Activated T-cell treated with anti-CD3 and anti-CD28 coated beads for 1 hour (primary cell): ENCODE measurements at places on chromosomes 12 and 14.

DNA sequence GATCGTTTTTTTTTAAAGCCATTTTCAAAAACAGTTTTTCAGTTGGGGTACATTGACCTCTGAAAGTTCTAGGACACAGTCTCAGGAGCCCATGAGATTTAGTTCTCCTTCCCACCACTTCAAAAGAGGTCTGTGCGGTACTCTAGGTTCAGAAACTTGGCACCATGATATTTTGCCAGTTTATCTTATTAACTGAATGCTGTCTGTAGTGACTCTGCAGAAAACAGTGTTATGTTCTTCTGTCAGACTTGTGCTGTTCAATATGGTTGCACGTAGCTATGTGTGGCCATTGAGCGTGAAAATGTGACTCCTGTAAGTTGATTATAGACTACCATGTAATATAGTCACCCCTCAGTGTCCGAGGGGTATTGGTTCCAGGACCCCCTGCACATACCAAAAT lies 35.9 kb downstream of the CRADD start:
- no peak for DNase-seq

DNA sequence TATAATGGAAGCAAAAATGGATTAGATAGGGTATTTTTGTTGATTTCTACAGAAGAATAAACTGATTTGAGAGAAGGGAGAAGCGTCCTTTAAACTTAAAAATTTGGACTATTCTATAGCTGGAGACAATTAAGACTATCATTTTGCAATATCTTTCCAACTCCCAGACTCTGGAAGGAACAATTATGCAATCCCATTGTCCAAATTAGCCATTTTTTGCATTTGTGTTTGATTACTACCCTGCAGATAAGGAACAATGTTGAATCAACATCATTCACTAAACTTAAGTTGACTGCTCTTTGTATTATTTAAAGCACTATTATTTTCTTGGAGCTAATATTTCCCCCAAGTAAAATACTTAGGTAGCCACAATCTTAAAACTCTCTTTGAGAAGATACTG lies 34.8 kb upstream of the SELPLG start:
- no peak for DNase-seq

GRCh38 chr12:82675246-82675645 lies 11.5 kb upstream of the TMTC2 start:
- no peak for DNase-seq

DNA sequence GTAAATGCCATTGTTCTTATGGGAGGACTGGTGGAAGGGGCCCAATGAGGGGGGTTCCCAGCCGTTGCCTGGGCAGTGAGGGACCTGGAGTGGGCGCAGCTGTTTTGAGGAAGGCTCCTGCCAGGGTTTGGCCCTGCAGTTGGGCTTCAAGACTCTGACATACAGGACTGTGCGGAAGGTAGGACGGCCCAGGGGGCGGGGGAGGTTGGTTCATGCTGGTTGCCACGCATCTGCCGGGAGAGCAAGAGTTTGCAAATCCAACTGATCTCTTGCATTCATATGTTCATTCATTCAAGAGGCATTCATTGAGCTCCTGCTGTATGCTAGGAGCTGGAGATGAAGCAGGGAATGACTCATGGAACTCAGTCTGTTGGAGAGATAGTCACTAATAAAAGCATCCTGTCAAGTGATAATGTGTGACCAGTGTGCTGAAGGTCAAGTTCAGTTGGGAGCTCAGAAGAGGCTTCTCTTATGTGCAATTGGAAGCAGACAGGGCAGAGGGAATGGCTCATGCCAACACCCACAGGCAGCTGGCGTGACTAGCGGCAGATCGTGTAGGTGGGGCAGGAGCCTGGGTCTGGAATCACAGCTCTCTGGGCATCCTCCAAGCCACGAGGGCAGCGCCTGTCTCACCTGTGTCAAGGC lies 7.8 kb downstream of the SH2B3 start:
- no peak for DNase-seq

DNA sequence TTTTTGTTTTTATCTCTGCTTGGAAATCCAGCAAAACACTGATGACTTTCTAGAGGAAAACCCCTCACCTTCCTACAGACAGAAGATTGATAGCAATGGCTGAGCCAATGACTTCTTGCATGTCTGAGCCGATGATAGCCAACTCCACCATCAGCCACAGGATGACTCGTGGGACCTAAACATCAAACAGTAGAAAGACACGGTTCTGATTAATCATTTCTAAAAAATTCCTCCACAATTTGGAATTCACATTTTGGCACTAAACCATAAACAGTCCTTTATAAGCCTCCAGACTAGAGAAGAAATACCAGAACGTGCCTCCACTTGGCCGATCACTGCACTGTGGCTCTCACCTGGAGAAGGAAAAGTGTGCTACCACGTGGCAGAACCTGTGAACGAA lies 25.9 kb downstream of the SLC11A2 start:
- no peak for DNase-seq

DNA sequence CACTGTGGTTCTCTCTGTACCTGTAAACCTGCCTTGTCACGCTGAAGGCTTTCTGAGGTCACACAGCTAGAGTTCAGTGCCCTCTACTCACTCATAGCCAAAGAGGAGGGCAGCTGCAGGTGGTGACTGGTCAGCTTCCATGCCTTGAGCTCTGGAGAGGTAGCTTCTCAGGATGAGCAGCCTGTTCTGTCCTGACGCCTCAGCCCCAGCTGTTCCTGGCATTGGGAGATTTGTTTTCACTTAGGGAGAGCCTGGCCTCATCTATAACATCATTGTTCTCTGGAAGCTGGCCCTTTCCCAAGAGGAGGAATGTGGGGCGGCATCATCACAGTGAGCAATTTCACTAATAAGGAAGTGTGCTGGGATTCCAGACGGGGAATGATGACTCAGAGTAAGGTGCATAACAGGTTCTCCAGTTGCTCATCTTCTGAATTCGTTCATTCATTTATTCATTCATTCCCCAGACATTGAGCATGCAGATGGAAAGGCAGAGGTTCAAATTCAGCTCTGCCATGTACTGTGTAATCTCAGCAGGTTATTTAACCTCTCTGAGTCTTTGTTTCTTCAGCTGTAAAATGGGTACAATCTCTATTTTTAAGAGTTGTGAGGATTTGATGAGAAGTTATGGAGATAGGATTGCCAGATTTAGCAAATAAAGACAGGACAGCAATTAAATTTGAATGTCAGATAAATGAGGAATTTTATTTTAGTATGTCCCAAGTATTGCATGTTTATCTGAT lies 255.8 kb upstream of the CRY1 start:
- no peak for DNase-seq

DNA sequence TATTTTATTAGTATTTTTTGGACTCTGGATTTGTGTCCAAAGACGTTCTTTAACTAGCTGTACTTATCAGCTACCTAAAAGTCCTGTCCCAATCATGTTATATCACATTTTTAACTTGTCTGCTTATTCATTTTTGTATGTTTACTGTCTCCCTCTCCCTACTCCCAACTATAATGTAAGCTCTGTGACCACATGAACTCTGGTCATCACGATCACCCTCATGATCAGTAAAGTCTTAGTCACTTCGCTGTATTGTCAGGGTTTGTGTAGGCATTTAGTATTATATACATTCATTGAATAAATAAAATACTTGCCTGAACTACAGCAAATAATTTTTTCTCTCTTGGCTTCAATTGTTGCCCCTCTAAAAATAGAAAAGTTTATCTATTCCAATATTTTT lies 211.0 kb downstream of the PIK3C2G start:
- DNase-seq, result no peak

DNA sequence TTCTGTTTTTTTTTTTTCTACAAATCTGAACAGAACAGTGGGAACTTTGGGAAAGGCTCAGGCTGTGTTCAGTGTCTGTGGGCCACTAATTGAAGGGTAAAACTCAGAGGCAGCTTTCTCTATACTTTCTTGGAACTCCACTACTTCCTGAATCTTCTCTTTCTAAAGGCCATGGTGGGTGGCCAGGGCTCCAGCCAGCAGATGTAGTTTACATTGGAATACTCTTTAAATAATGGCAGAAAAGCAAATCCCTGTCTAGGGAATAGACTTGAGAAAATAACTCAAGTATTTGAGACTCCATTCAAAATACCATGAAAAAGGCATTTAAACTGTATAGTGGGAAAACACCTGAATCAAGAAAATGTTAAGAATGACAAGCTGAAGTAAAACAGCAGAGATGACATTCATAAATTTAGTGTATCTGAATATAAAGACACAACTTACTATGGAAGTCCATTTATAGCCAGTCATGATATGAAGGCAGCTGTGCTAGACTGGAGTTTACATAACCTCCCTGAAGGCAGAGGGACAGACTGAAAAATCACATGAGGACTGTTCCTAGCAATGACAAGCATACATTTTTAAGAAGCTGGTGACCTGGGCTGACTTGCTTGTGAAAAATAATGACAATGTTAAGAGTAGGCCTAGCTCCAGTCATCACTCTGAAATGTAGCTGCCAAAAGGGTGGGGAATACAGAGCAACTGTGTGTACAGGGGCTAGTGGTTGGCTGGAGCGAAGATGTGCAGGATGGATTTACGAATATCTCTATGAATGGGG lies 168.6 kb downstream of the STXBP6 start:
- DNase-seq, result no peak

- DNase-seq, result no peak
These were observed 322.4 kb downstream of the PDZRN4 start for GRCh38 chr12:41510470-41510869.

GRCh38 chr12:4539167-4539870 lies 629 bp downstream of the RAD51AP1 start:
- DNase-seq, result no peak

GRCh38 chr12:64667793-64668192 lies 57.5 kb downstream of the RASSF3 start:
- DNase-seq, result no peak

DNA sequence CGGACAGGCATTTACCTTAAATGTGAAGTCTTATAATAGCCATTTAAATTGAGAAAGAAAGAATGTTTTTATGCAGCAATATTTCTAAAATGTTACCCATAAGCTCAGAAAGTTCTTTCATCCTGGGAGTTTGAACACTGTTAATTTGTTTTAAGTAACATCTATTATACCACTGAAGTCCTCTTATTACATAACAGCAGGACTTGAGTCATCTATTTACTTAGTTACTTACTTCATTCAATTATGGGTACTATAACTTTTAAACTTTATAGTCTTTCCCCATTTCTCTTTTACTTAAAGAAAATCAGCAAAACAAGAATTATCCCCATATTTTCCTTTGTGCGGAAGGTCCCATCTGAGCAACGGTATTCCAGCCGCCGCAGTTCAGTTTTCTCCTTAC lies 473.1 kb downstream of the ETNK1 start:
- DNase-seq, result no peak

DNA sequence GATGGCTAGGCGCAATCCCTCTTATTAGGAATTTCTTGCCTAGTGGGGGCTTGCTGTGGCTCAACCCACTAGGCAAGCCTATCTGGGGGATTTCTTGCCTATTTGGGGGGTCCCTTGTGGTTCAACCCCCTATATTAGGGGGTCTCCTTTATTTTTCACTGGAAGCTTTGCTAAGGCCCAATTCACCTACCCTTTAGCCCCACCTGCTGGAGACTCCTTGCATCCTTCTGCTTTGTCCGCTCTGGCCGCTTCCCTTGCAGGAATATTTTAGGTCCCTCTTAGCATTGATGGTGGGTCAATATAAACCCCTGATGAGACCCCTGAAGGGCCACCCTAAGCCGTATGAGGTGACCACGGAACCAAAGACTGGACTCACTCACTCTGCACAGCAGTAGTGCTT lies 1552.1 kb downstream of the AACS start:
- no peak for DNase-seq

DNA sequence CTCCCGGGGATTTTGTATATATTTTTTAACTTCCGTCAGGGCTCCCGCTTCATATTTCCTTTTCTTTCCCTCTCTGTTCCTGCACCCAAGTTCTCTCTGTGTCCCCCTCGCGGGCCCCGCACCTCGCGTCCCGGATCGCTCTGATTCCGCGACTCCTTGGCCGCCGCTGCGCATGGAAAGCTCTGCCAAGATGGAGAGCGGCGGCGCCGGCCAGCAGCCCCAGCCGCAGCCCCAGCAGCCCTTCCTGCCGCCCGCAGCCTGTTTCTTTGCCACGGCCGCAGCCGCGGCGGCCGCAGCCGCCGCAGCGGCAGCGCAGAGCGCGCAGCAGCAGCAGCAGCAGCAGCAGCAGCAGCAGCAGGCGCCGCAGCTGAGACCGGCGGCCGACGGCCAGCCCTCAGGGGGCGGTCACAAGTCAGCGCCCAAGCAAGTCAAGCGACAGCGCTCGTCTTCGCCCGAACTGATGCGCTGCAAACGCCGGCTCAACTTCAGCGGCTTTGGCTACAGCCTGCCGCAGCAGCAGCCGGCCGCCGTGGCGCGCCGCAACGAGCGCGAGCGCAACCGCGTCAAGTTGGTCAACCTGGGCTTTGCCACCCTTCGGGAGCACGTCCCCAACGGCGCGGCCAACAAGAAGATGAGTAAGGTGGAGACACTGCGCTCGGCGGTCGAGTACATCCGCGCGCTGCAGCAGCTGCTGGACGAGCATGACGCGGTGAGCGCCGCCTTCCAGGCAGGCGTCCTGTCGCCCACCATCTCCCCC lies 777 bp downstream of the ASCL1 start:
- DNase-seq, result no peak

- no peak for DNase-seq
These were observed 14.6 kb downstream of the ACTN1 start for GRCh38 chr14:68964300-68965093.

DNA sequence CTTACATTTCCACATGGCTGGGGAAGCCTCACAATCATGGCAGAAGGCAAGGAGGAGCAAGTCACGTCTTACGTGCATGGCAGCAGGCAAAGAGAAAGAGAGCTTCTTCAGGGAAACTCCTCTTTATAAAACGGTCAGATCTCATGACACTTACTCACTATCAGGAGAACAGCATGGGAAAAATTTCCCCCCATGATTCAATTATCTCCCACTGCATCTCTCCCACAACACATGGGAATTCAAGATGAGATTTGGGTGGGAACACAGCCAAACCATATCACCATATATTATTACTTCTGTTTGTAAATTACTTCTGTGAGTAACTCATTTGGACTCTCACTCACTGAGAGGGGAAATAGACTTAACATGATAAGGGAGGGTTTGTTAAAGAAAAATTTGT lies 1496.8 kb upstream of the TMEM132C start:
- DNase-seq, result no peak

DNA sequence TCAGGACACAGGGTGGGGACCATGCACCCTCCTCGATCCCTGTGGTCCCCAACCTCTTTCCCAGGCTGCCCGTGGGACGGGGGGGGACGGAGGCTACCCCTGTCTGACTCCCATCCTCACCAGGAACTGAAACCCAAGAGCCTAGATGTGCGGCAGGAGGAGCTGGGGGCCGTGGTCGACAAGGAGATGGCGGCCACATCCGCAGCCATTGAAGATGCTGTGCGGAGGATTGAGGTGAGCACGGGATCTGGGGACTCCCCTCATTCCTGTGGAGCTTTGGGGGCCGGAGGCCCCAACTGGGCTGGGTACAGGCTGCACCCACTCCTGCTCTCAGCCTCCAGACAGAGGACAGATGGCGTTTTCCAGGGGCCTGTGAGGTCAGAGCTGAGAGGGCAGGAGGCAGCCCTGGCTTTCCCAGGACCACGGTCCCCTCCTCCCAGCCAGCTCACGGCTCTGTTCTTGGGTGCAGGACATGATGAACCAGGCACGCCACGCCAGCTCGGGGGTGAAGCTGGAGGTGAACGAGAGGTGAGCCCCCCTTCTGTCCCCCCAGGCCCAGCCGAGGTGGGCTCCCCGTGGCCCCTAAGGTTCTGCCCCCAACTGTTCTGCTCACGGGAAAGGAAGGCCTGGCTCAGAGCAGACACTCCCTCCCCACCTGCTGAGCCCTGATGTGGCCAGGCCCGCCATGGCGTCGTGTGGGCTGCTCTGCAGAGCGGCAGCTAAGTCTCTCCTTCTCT lies 24.2 kb downstream of the HIP1R start:
- no peak for DNase-seq
